ENCODE measurements at places on chromosomes 4 and X.

DNA sequence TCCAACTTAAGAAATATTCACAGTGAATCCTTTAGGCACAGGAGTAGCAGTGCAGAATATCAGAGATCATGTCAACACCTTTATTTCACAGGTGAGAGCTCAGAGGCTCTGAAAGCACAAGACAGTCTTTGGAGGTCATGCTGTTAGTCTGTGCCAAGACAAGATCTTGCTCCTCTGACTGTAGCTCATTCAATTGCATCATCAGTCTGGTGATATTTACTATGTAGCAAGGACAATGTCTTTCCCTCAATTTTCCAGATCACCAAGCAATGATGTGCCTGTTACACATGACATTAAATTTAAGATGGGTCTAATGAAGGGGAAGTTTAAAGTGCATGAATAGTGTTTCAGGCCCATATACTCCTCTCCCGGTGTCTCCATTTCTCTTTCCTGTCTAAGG lies 277.5 kb downstream of the IL15 start:
- DNase-seq, result no peak

- DNase-seq, result no peak
Measured at GRCh38 chr4:23937173-23937572, 47.3 kb upstream of the PPARGC1A start.

GRCh38 chr4:103099691-103100392 lies at the start of gene BDH2:
Gene BDH2 (minus strand): TSS chr4:103099834. CDS start chr4:103096254, 3,580 bp downstream.
- DNase-seq, result peak; percentile 72

GRCh38 chr4:146638786-146639505 lies at the start of gene POU4F2:
Gene POU4F2 (plus strand): TSS chr4:146638893. CDS start chr4:146639141, 248 bp downstream.
- no peak for DNase-seq

- no peak for DNase-seq
Measured at GRCh38 chrX:105775679-105776078, 46.7 kb upstream of the NRK start.

Data from GM12878 (cell line).